Stimulated activated CD8-positive, alpha-beta memory T cell treated with anti-CD3 and anti-CD28 coated beads, Interleukin-12 subunit alpha, Interleukin-12 subunit beta, amount 100 ng/mL, for 4 hours (primary cell): ENCODE measurements at places on chromosomes 13 and 19.

DNA sequence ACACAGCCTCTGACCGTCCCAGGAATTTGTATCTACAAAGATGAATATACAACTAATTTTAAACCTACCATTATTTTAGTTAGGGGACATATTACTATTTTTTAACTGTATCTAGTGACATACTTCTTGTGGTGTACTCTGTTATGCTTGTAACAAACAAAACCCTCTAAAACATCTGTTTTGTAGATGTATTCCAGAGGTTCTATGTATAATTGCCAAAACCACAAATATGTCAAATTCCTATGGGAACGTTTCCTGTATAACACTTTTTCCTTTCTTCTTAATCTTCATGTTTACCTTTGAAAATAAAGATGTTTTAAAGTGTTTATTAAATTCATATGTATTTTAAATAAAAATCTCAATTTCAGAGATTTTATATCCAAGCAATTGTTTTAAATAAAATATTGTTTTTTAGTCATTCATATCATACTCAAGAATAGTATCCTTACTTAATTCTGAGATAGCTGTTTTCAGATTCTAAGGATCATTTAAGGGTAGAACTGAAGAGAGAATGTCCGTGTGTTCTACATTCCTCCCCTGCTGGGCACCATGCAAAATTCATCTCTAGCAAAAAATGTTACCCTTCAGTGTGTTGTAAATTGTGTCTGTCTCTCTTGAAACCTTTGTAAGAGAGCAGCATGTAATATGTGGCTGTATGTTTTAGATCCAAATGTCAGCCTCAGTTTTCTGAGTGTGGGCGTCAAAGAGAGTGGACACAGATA, 1327.7 kb downstream of the EFNB2 start:
- DNase-seq, result no peak

DNA sequence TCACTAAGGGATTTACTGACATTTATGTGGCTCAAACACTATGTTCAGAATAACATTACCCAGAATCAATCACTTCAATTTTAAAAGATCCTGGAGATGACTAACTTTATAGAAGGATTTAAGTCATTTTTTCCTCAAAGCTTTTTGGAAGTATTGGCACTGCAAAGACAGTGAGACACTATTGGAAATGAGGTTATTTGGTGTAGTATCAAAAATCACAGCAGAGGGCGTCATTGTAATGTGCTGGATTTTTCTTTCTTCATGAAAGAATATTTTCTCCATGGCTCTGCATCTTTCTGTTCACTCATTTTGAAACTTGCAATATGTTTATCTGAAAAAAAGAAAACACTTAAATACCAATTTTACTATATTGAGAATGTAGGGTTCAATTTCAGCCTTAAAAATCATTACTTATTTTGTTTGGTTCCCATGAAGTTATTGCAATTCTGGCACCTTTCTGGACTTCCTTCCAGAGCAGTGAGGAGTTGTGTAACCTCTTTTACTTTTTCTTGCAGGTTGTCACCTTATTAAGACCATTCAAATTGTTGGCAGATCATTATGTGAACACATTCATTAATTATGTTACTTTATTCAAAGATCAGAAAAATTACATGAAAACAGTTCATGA, 3.7 kb upstream of the CSNK1A1L start:
- DNase-seq, result no peak

DNA sequence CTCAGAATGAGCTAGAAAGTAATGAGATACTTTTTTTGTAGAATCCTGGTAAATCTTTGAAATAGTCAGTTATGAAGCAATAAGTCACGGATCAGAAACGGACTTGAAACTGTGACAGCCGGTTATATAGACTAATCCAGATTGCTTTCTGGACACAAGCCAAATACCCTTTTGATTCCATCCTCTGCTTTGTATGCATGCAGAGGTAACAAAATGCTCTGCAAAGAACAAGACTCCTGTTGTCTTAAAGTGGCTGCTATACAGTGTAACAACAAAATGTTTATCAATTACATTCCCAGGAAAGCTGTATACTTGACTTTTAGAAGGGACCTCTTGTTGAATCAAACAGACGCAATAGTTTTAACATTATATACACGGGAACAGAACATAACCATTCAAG, 66.5 kb upstream of the STARD13 start:
- DNase-seq, result no peak

- DNase-seq, result no peak
These were observed 79.5 kb upstream of the GJB6 start for GRCh38 chr13:20311596-20311995.

DNA sequence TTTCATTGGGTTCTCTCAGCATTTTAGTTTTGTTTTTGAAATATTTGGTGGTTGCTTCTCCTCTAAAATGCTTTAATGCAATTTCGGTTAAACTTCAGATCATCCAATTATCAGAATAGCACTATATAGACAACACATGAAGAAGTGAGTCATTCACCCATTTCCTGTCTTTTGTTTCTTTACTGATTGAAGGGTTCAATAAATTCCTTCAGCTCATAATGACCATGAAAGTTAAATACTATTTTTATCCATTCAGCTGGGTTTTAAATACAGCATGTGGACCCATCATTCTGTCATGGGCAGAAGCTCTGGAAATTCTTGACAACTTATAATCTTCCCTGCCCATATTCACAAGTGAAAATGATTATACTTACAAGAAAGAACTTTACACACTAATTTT, 187.2 kb downstream of the ITGBL1 start:
- DNase-seq, result no peak

DNA sequence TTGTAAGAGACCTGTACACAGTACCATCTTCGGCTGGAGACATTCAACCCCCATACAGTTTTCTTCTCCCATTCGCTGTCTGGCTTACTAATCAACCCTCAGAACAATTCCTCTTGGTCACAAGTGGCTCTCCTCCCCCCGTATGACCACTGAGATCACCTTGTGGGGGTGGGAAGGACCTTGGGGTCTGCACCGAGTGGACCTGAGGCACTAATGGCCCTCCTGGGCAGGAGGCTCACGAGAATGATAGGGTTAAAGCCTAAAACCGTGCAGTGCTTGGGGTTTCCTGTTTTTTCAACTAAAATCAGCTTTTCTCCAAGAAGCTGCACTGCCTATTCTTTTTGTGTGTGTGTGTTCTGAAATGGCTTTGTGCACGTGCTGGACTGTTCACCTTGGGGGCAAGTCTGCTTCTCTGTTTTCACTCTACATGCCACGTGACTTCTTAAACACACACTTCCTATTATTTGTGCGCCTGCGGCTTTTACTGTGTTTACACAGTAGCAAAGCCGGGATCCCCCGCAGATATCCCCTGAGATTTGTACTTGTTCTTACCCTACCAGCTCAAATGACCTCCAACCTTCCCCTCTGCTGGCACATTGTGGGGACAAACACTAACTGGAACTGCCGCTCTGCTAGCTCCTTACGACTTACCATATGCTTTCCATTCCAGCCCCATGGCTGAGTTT, 12.3 kb downstream of the RBM26 start:
- DNase-seq, result no peak

- no peak for DNase-seq
These were observed 7.3 kb upstream of the ZNF460 start for GRCh38 chr19:57273014-57273413.

DNA sequence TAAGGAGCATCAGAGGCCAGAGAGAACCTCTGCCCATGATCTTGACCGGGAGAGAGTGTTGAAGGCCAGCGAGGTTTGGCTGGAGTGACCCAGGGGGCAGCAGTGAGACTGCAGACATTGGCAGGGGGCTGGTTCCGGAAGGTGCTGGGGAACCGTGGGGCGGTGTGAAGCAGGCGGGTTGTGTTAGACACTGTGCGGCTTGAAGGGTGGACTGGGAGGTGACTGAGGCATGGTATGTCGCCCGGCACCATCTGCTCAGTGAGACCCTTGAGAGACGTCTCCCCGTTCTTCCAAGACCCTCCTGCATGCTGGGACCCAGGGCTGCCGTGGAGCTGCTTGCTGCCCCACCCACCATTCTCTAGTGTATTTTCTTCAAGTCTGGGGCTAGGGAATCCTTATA, 24.6 kb downstream of the CARM1 start:
- no peak for DNase-seq

- no peak for DNase-seq
These were observed 265.7 kb downstream of the DLEU7 start for GRCh38 chr13:50577806-50578205.

DNA sequence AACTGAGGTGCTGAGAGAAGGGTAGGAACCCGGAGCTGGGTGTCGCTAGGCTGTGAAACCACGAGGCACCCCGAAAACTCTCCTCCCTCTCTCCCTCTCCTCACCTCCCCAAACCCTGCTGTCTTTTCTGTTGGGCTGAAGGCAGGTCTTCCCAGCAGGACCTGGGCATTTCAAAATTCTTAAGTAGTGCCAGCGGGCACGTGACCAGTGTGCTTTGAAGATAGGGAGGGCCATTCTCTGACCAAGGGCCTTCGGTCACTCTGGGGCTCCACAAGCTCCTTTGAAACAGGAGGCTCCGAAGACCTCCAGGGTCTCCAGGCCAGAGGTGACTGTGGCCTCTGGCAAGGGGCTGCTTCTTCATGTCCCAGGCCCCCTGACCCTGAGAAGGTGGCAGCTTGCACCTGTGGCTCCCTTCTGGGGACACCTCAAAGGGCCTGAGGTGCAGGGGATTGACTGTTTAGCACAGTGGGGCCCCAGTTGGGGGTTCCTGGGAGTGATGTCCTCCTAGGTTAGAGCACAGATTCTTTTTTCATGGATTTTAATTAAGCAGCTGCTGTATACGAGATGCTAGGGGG, 48.3 kb downstream of the DNM2 start:
- no peak for DNase-seq

DNA sequence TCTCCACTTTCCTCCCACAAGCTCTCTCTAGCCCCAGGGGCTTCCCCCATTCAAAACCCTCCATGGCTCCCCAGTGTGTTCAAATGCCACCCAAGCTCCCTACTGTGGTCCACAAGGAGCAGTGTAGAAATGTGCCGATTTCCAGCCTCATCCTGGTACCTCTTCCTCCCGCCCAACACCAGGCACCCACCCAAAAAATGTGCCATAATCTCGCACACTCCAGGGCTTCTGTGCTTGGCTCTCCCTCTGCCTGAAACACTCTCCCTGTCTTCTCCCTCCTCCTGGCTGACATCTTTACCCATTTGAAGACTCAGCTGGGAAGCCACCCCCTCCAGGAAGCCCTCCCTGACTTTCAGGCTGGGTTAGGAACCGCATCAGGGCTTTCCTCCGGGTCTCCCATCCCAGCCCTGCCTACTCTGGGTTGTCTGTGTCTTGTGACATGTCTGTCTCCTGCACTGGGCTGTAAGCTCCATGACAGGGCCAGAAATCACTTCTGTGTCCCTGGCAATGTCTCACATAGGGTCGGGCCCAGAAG, 16.6 kb upstream of the MEIS3 start:
- no peak for DNase-seq

DNA sequence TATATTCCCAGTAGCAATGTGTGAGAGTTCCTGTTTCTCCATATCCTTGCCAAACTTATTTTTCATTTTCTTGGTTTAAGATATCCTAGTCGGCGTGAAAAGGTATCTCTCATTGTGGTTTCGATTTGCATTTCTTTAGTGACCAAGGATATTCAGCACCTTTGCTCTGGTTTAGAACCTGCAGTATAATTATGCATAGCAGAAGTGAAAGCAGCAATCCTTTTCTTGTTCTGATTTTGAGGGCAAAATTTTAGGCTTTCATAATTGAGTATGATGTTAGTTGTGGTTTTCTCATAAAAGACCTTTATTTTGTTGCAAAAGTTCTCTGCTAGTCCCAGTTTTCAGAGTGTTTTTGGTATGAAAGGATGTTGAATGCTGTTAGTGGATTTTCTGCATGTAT, 491.0 kb downstream of the FGF9 start:
- no peak for DNase-seq

GRCh38 chr13:45807520-45808099, 43.9 kb downstream of the SIAH3 start:
- no peak for DNase-seq

DNA sequence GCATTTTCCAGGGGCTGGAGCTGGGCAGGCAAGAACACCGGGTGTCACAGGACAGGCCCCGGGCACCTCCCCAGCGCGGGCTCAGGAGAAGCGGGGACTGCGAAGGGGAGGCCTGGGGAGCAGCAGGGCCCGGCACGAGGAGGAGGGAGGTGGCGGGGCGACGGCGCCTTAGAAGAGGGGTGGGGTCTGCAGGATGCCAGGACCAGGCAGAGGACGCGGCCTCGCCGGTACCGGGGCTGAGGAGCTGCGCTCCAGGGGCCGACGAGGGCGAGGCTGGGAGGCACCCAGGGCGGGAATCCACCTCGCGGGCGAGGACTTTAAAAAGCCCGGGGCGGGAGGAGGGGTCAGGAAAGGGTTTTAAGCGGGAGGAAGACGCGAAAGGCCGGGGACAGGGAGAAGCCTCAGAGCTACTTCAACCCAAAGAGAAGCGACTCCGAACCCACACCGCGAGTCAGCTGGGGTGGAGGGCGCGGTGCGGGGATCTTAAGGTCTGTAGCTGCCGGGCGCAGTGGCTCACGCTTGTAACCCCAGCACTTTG, 665 bp downstream of the ZNF347 start:
- peak; percentile 4 for DNase-seq

- DNase-seq, result peak; percentile 78
These were observed at the start of gene CLASRP for GRCh38 chr19:45038931-45039893. Gene CLASRP, plus strand, starts transcription at chr19:45039045. Its CDS starts 1,168 bp downstream, at chr19:45040213.

DNA sequence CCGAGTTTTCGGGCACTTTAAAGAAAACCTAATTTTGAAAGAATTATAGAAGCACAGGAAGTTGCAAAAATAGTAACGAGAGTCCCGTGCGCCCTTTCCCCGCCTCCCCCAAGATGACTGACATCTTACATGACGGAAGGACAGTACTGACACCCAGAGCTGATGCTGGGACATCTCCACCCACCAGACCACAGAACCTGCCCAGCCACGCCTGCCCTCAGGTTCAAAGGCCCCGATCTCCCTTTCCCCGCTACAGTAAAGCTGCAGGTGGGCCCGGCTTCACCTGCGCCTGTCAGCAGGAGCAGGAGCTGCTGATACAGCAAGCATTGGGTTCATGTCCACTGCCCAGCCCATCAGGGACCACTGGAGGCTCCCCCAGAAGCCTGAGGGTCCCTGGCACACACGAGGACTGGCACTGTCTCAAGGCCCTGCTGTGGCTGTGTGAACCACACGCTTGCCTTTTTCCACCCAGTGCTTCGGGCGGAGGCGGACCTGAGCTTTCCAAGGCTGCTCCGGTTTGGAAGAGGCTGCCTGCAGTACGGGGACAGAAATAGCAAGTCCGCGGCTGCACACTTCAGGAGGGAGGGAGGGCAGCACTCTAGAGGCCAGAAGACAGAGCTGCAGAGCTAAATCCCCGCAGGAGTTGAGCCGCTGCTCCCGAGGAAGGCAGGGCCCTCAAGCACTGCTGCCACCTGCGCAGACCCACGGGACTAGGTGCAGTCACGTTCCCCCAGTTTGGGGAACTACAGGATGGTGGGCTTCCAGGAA, 8.7 kb downstream of the MAP2K2 start:
- peak; percentile 31 for DNase-seq

DNA sequence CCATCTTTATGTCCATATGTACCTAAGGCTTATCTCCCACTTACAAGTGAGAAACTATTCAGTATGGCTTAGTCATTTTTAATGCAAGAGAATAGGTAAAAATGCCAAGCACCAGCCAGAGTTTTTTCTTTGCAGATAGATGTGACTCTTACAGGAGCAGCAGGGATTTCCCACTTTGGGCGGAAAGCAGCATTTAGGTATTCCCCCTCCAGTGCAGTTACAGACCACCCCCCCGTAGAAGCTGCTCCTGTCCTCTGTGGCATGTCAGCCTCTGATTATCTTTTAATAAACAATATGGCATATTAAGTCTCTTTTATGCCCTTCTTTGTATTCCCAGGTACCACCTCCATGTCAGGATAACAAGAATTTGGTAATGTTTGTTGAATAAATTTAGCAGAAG, 24.7 kb upstream of the USPL1 start:
- no peak for DNase-seq

- no peak for DNase-seq
These were observed 1.2 kb upstream of the NUP62 start for GRCh38 chr19:49930483-49931011.

- no peak for DNase-seq
These were observed 6.6 kb downstream of the SPHK2 start for GRCh38 chr19:48625891-48626327.
